Activated CD4-positive, alpha-beta memory T cell treated with anti-CD3 and anti-CD28 coated beads for 36 hours (primary cell): ENCODE measurements at places on chromosomes 7 and 10.
A peak's percentile ranks its signal among the peaks of the same experiment; 100 is the strongest.

DNA sequence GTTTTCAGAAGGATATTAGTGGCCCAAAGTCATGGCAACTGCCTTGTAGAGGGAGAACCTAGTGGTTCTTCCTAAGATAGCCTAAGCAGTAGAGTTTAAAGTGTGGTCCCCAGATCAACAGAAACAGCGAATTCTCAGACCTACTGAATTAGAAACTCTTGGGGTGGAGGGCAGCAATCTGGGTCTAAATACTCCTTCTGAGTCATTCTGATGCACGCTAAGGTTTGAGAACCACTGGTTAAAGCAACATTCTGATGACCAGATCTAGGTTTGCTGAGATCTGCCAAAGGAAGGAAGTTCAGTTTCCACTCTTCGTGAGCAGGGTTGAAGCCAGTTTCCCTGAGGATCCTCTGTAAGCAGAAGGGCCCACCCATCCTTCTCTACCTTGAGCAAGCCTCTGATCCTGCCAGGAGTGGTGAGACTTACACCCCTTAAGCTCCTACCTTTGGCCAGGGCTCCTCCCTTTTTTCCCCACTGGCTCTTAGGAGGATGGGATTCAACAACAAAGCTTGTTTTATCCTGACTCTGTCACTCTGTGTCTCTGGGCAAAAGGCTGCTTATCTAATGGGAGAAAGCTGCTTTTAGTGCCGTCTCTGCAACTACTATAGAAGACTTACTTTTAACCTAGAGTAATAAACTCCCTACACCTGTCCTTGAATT lies 26.8 kb upstream of the TRUB1 start:
- no peak for DNase-seq

DNA sequence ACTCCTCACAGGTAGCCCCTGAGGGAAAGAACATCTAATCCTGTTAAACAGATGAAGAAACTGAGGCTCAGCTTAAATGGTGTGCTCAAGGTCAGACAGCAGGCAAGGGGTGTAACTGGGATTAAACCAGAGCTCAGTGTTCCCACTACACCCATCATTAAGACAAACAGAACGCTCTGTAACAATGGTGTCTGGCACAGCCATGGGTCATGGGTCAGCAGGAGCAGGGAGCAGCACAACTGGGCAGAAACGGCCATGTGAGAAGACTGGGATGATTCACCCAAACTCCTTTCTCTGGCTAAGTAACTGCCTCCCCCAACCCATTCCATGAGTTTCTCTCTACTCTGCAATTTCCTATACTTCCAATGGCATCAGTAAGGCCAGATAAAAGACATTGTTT lies 85.5 kb upstream of the PDE1C start:
- DNase-seq, result no peak

- no peak for DNase-seq
These were observed at the start of gene PHKG1 for GRCh38 chr7:56092789-56093531. PHKG1 (minus strand) TSS chr7:56092952; CDS start chr7:56088941, 4,011 bp downstream.

- no peak for DNase-seq
These were observed 159.1 kb downstream of the SEC23IP start for GRCh38 chr10:120051671-120052070.

DNA sequence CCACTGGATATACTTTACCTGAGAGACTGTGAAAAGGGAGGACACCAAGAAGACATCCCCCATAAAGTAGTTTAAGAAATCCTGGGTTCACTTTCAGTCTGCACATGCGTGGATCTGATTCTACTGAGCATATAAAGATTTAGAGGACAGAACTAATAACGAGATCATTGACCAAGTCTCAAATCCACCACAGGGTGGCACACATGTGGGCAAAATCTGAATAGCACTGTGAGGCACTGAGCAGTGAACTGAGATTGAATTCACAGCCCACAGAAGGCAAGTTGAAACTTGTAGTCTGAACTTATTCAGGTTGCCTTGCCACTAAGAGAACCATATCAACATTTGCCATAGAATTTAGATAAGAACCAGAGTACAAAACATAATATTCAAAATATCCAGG lies 818.6 kb downstream of the GRID1 start:
- peak; percentile 22 for DNase-seq

- no peak for DNase-seq
These were observed 2.7 kb downstream of the CUL1 start for GRCh38 chr7:148701414-148701813.

GRCh38 chr7:76073335-76073990 lies 25.6 kb downstream of the MDH2 start:
- DNase-seq, result no peak
